ENCODE measurements at places on chromosomes 7 and 10.

GRCh38 chr10:87712913-87713616 is 53.4 kb downstream of the PAPSS2 start:
- DNase-seq: no peak

DNA sequence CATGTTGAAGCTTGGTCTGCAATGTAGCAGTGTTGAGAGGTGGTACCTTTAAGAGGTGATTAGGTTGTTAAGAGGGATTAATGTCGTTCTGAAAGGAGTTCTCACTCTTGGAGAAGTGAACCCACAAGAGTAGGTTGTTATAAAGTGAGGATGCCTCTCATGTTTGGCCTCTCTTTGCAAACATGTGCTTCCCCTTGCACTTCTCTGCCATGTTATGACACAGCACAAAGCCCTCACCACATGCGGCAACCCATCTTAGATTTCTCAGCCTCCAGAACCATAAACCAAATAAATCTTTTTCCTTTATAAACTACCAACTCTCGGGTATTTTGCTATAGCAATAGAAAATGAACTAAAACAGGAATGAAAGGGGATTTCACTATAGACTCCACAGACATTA is 66.3 kb downstream of the KMT2C start:
- no peak for DNase-seq

DNA sequence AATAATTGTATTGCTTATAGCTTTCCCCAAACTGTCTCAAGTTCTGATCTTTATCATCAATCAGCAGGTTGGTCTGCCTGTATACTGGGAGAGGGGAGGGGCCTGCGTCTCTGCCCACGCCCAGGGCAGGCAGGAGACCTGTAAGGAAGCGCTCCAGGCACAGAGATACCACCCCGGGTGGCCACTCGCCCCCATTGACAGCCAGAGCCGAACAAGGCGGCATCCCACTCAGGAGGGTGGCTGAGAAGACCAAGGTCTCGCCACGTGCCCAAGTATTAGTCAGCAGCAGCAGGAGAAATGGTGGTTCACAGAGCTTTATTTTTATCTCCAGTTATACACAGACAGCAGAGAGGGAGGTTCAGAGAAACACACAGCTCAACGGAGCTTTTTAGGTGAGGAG is 7.2 kb downstream of the STK32C start:
- DNase-seq: no peak

DNA sequence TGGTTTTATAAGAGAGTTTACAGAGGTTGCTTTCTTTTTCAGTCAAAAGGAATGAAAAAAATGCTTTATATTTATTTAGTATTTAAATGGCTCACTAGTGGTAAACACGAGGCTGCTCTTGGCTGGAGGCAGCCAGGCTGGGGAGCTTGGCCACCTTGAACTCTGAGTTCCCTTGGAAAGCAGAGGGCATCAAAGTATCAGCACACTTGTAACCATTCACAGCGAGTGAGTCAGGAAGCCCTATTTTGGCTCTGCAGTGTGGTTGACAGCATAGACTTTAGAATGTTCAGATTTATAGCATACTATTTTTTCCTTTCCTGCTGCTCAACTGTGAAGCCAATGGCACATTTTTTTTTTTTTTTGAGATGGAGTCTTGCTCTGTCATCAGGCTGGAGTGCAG is 51.6 kb downstream of the CYCS start:
- DNase-seq: no peak

- DNase-seq: no peak
Measured at GRCh38 chr10:103659674-103660363, 166.3 kb downstream of the NEURL1 start.

GRCh38 chr10:16776896-16777295 is 40.3 kb downstream of the RSU1 start:
- DNase-seq: no peak

GRCh38 chr10:28160866-28161405 is 141.9 kb downstream of the MPP7 start:
- DNase-seq: no peak

GRCh38 chr7:116950889-116951351 is 2.4 kb upstream of the ST7 start:
- no peak for DNase-seq

DNA sequence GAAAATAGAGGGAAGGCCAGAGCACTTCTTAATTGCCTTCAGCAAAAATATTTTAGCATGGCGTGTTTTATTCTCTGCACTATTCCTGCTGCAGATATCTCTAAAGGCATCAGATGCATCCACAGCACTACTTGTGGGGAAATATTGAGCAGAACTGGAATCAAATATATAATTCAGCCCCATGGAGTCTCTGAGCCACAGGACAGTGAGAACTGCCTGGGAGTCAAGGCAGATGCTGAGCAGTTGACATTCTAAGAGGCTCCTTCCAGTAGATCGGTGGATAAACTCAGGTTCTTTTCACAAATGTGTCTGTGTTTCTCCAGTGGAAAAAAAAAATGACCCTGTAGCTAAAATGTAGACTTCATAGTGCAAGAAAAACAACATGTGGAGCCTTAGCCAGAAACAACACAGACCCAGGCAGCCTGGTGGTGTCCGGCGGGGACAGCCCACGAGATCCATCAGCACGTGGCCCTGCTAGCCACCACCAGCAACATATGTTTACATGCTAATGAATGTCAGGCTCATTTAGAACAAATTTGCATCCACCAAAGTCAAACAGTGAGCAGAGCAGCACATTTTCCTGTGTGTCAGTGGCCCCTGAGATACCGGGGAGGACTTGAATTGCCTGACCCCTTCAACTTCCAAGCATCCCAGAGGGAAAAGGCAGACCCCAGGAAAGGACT is 123.3 kb upstream of the PFKP start:
- no peak for DNase-seq

DNA sequence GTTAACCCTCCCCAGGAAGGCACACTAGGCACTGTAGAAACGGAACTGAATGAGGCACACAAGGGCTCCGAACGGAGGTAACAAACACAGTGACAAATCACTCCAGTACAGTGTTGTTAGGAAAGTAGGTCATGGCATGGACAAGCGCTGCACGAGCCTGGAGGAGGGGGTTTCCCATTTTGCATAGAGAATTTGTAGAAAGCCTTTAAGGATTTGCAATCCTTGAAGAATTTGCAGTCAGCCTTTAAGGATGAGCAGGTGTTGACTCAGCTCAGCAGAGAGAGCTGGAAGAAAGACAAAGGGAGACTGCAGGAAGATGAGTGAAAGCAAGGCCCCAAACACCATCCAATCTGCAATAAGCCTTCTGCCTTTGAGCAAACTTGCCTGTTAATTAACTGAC is 51.1 kb upstream of the PPP1R3C start:
- no peak for DNase-seq

GRCh38 chr7:1624999-1625927 is 44.8 kb upstream of the ELFN1 start:
- no peak for DNase-seq

- peak; percentile 31 for DNase-seq
Measured at GRCh38 chr10:16891375-16892313, 74.4 kb upstream of the RSU1 start.

GRCh38 chr7:105934572-105935185 is 28.4 kb upstream of the CDHR3 start:
- no peak for DNase-seq

DNA sequence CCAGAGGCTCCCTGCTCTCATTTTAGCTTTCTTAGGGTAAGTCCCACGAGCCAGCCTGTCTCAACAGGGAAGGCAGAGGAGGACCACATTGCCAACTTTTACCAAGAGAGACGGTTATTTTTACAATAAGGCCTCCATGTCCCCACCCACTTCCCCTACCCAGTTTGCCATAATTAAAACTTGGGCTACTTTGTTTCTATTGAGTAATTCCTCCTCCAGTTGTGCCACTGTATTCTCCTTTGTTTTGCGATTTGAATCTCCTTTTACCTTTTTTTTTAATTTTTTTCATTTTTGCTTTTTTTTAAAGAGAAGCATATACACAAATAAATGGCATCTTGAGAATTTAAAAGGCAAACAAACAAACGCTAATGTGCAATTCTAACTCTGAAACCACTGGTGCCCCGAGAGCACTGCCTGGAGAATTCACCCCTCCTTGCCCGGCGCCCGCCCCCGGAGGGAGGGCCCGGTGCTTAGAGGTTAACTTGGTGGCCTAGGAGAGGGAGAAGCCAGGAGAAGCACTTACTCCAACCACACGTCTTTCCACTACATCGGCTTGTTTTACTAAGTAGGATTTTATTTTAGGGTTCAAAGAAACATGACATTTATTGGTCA is 282.3 kb downstream of the USP6NL start:
- DNase-seq: no peak

GRCh38 chr10:6019010-6019782 is 41.9 kb upstream of the IL15RA start:
- no peak for DNase-seq

- DNase-seq: peak; percentile 60
Measured at GRCh38 chr10:132654708-132655661, 117.4 kb downstream of the INPP5A start.

DNA sequence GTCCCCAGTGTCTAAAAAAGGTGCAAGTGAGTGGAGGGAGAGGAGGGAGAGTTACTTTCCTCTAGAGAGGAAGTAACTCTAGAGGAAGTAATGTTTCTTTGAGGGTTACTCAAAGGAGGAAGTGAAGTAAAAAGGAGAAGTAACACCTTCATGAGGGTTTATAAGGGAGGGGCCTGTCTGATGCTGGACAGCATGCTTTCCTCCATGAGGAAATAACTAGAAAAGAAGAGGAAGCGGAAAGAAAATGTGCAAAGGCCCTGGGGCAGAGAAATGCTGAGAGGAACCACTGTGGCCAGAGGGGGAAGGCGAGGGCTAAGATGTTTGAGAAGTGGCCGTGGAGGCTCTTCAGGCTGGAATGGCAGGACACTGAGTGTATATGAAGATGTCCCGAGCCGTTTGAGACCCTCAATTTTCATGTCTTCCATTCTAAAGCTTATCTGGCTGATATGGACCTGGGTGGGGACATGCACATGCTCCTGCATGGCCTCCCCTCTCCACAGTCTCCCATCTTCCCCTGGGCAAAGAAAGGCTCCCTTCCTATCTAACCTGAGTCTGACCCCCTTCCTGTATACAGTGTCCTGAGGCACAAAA is 3.4 kb upstream of the SLC18A2 start:
- no peak for DNase-seq

DNA sequence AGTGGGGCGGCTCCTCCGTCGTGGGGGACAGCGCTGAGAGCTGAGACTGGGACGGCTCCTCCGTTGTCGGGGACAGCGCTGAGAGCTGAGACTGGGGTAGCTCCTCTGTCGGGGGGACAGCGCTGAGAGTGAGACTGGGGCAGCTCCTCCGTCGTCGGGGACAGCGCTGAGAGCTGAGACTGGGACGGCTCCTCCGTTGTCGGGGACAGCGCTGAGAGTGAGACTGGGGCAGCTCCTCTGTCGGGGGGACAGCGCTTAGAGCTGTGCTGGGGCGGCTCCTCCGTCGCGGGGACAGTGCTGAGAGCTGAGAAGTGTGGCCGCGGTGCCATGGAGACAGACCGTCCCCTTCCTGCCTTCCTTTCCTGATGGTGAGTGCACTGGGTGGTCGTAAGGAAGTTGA is 136.4 kb downstream of the DYNC2I1 start:
- DNase-seq: no peak

DNA sequence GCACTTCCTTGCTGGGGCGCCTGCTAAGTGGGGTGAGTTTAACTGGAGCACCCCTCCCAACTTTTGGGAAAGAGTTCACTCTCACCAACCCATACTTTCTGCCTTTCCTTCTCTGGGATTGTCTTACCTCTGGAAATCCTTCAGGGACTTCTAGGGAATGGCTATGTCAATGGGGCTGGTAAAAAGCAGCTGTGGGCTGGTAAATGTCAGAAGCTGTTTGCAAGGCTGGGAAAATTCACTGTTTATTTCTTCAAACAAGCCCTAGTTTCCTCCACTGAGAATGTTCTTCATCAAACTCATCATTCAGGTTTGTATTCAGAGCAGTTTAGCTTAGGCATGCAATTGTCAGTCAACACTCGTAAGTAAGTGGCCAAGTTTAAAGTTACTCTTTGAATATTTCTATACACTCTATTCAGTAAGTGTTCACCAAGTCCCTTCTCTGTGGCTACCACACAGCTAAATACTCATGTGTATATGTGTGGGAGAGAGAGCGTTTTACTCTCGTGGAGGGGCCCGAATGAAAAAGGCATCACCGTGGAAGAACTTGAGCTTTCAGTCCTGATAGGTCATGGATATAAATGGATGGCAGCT is 654.8 kb downstream of the LRMDA start:
- DNase-seq: no peak

DNA sequence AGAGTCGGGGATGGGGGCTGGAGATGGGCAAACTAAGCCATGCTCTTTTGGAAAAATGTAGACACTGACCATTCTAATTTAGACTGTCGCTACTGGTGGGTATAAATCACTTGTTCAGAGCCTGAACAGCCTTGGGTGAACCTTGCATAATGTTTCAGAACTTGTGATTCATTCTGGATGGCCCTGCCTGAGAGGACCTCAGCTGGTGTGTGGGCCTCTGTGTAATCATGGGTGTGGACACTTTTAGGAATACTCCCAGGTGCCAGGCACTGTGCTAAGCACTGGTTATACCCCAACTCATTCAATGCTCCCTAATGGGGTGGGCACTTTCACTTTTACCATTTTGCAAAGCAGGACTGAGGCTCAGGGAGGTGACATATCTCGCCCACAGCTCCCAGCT is 26.8 kb upstream of the TM9SF3 start:
- no peak for DNase-seq

DNA sequence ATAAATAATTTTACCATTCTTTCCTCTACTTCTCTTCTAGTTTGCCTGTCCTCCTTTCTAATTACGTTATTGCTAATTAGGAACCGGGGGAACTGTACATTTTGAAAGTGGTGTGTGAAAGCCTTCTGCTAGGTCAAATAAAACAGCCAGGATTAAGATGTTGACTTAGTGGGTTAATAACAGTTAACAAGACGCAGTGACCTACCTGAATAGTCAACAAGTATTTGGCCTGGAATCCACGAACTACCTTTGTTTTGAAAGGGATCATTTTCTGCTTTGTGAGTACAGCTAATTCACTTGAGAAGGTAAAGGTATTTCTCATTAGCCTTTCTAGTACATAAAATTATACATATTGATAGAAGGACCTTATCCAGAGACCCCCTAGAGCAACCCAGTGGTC is 139.9 kb downstream of the COL28A1 start:
- no peak for DNase-seq

DNA sequence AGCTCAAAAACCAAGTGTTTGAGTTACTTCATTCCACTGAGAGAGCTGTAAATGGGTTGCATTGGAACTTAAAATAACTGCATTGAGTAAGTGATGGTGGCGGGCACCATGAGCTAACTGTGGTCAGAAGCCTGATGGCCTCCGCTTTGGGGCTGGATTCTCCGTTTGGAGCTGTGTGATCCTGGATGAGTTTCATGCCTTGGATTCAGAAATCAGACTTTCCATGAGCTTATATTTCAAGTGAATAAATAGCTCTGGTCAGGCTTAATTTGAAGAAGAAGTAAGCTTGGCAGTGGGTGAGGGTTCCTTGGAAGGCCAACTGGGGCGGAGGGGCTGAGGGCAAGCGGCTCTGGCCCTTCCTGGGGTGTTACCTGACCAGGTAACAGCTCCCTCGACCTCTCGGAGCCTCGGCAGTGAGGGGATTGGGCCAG is 5.6 kb downstream of the HTRA1 start:
- DNase-seq: no peak

GRCh38 chr10:25522946-25523608 is 348.3 kb downstream of the GPR158 start:
- no peak for DNase-seq

- no peak for DNase-seq
Measured at GRCh38 chr7:116673457-116673865, 1.5 kb downstream of the MET start.

GRCh38 chr10:71708897-71709882 is 10.4 kb downstream of the C10orf105 start:
- DNase-seq: no peak
